ENCODE measurements at places on chromosomes 13 and 19.

DNA sequence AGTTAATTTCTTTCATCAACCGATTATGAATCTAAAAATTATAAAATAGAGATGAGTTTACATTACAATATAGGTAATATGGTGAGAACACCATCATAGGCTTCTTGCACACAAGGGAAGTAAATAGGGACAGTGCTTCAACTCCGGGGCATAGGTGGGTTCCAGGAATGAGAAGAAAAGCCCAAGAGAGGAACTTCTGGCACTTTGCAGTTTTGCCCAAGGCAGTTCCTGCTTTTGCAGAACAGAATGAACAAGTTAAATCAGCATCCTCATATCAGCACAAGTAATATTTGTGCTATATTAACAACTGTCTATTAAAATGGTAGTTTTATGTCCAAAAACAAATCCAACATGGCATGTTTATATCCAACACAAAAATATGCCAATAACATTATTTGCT is 60.1 kb downstream of the DACH1 start:
- DNase-seq: no peak

- no peak for DNase-seq
Measured at GRCh38 chr13:62578402-62578801, 1162.8 kb upstream of the PCDH20 start.

GRCh38 chr19:329876-330275 is 14.7 kb downstream of the MIER2 start:
- DNase-seq: no peak

DNA sequence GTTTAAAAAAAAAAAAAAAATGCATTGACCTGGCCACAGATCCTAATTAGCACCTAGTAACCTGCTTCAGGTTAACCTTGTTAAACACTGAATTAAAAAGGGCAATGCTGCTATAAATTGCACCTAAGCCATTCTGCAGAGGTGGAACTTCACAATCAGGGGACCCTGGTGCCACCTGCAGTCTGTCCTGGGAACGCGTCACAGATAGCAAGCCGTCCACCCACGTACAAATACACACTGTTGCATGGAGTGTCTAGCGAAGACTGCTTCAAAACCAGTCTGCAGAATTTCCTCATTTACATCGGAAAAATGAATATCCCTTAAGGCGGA is 169.3 kb downstream of the COL4A1 start:
- no peak for DNase-seq

DNA sequence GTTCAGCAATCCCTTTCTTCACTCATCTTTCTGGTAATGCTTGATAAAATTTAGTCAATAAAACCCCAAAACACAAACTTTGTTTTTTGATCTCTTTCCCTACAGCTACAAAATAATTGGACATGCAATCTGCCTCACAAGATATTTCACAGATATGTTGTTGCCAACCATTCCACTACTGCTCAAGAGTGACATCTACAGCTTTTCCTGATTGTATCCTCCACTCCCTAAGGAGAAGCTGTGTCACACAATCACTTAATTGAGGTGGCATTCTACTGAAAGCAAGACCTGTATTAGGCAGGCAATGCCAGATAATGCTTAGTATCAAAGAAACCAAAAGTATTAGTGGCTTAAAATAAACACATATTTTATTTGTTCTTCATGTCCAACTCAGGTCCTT is 1646.2 kb upstream of the SPRY2 start:
- DNase-seq: peak; percentile 6

DNA sequence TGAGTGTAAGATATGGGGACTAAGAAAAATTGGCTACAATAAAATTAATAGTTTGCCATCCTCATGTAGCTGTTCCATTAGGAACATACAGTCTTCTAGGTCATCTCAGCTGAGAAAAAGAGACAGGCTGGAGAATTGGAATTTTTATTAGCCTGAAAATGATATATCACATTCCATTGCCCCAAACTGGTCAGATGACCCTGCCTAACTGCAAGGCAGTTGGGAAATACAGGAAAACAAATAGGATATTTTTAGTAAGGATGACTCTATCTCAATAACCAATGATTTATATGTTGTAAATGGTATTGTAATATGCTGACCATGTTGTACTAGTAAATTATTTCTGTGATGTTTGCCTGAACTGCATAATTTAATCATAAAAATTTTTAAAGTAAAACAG is 673.8 kb downstream of the PCDH9 start:
- no peak for DNase-seq

DNA sequence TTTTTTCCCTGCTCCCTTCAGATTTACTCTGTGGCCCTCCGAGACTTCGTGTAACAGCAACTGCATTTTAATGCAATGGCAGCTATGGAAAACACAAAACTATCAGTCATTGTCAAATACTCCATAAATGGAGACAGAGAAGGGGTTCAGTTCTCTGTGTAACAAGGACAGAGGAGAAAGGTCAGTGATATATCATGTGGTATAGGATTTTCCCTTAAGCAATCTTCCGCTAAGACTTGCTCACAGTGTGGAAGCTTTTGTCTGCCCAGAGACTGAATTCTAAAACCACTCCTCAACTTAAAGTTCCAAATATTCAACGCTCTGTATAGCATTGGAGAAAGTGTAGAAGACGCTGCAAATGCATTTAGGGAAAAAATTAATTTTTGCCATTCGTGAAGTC is 111.3 kb upstream of the EDNRB start:
- DNase-seq: no peak

DNA sequence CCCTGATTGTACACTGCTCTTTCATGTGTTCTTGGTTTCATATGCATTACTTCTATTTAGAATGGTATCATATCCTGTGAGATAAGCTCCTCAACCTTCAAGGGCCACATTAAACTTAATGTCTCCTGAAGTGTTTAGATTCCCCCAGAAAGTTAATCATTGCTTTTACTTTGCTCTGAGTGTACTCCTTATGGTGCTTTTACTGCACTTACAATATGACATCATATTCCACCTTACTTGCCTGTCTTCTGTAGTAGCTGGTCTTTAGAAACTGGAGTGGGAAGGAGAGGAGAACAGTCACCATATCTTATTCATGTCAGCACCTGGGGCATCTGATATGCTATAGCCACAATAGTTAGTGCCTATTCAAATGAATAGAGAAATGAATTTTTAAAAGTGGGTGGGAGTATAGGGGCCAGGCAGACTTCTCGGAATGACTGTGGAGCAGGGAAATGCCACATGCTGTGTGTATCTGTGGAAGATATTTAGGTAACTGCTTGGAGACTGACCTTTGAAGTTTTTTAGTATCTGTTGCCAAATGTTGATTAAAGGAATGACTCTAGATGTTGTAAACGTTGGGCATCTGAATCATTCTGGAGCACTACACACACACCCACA is 40.2 kb downstream of the SLAIN1 start:
- no peak for DNase-seq

All from Caki2 (cell line).